Transverse colon (tissue), 4 donors: ENCODE measurements at places on chromosomes 3 and 15. TPM values are rescaled to one million over a fixed set of nuclear protein-coding genes. Genes with fewer than 3 reads are reported as not detected.
A peak's percentile ranks its signal among the peaks of the same experiment; 100 is the strongest.

DNA sequence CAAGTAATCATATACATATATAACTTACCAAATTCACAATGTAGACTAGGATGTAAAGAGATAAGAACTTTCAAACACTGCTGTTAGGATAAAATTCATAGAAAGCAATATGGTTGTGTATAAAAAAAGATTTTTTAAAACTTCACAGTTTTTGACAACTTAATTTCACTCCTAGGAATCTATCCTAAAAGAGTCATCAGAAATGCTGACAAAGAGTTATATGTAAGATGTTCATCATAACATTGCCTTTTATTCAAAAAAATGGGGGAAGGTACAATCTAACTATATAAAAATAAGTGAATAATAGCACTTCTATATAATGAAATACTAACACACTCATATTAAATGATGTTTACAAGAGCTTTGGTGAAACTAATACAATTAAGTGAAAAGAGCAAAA, 4.3 kb upstream of the CLDN18 start:
- DNase-seq, result no peak
- no peaks in the 10 kb centered on the region for H3K27me3 ChIP-seq
- no peak overlapping the region for H3K4me3 ChIP-seq
- H3K4me1 ChIP-seq, result no peaks in the 10 kb centered on the region
- H3K27ac ChIP-seq, result no peak overlapping the region
- H3K36me3 ChIP-seq, result no peaks in the 10 kb centered on the region

DNA sequence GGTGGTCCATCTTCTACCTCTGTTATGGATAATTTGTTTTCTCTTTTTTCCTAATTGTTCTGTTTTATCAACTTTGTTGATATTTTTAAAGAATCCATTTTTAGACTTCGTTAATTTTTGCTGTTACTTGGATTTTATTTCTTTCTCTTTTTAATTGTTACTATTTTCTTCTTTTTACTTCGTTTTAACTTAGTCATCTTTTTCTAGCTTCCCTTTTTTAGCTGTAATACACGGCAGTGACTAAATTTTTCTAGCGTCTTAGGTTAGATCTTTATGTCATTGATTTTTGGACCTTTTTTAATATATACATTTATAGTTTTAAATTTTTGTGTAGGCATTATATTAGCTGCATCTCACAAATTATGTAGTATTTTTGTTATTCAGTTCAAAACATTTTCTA, 33.1 kb downstream of the ARIH2 start:
- H3K4me1 ChIP-seq, result no peaks in the 10 kb centered on the region
- H3K4me3 ChIP-seq, result no peak overlapping the region
- peaks cover 8% of the 10 kb centered on the region for H3K36me3 ChIP-seq
- H3K27ac ChIP-seq, result no peak overlapping the region

Gene TAMM41
- total RNA-seq, result 4.9 TPM

DNA sequence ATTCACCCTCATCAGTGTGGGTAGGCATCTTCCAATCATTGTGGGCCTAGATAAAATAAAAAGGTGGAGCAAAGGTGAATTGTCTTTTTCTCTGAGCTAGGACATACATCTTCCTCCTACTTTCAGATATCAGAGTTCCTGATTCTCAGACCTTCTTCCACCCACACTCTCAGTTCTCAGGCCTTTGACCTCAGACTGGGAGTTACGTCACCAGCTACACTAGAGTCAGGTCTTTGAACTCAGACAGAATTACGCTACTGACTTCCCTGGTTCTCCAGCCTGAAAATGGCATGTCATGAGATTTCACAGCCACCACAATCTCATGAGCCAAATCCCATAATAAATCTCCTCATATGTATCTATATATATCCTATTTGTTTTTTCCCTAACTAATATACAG, 39.0 kb downstream of the STRIT1 start:
- no peak overlapping the region for H3K4me3 ChIP-seq
- DNase-seq, result no peak
- no peaks in the 10 kb centered on the region for H3K27me3 ChIP-seq

DNA sequence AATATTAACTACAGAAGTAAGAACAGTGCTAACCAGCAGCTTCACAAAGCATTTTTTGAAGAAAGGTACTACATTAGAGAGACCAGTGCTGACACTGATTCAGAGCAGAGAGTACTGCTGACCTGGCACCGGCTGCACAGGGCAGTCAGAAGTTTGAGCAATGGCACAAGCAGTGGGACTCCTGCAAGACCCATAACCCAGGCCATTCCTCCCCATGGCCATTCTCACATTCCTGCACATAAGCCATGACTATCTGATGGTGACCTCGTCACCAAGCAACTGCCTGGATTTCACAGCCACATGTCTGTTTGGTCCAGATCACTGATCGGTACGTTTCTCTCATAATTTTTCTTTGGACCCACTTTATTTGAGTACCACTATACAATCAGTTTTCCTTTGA, 88.7 kb downstream of the GPR156 start:
- H3K4me1 ChIP-seq, result no peaks in the 10 kb centered on the region
- no peaks in the 10 kb centered on the region for H3K27me3 ChIP-seq
- H3K4me3 ChIP-seq, result no peak overlapping the region
- H3K27ac ChIP-seq, result no peak overlapping the region
- no peak for DNase-seq
- H3K36me3 ChIP-seq, result no peaks in the 10 kb centered on the region

GRCh38 chr3:186931532-186932280, 1.4 kb downstream of the ST6GAL1 start:
- H3K4me3 ChIP-seq, result peak overlapping the region; percentile 60
- H3K27ac ChIP-seq, result peak overlapping the region; percentile 85
- H3K27me3 ChIP-seq, result no peaks in the 10 kb centered on the region
- H3K36me3 ChIP-seq, result no peaks in the 10 kb centered on the region

DNA sequence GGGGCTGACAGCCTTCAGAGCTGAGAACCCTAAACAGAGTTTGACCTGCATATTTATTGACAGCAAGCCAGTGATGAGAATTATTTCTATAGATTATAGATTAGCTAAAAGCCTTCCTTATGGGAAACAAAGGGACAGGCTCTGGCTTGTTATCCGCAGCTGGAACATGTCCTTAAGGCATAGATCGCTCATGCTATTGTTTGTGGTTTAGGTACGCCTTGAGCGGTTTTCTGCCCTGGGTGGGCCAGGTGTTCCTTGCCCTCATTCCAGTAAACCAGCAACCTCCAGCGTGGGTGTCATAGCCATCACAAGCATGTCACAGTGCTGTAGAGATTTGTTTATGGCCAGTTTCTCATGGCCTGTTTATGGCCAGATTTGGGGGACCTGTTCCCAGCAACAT, 10.2 kb upstream of the FAH start:
- DNase-seq, result no peak
- no peak overlapping the region for H3K4me3 ChIP-seq
- no peak overlapping the region for H3K27ac ChIP-seq
- H3K27me3 ChIP-seq, result no peaks in the 10 kb centered on the region

DNA sequence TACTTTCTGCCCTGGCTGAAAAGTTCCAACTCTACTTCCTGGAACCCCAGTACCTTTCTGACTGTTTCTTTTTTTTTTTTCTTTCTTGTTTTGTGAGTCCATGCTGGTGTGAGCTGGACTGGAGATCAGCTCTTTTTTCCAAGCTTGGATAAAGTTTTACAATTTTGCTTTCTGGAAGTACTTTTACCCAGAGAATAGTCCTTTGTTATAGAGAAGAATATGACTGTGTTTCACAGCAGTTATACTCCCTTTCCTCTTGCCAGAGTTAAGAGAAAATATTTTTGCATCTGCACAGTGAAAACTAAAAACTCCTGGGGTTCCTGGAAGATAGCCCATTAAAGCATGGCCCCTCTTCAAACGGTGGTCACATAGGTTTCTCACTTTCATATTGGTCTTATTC, 1100.6 kb downstream of the OTOL1 start:
- H3K27me3 ChIP-seq, result no peaks in the 10 kb centered on the region
- H3K36me3 ChIP-seq, result no peaks in the 10 kb centered on the region
- no peaks in the 10 kb centered on the region for H3K4me1 ChIP-seq
- no peak overlapping the region for H3K27ac ChIP-seq
- H3K4me3 ChIP-seq, result no peak overlapping the region

Gene OXTR
- total RNA-seq, result not detected

Gene SEMA5B
- total RNA-seq, result 1.4 TPM

Gene EPHA3
- total RNA-seq, result not detected
